ENCODE measurements at places on chromosomes 1 and 21.

DNA sequence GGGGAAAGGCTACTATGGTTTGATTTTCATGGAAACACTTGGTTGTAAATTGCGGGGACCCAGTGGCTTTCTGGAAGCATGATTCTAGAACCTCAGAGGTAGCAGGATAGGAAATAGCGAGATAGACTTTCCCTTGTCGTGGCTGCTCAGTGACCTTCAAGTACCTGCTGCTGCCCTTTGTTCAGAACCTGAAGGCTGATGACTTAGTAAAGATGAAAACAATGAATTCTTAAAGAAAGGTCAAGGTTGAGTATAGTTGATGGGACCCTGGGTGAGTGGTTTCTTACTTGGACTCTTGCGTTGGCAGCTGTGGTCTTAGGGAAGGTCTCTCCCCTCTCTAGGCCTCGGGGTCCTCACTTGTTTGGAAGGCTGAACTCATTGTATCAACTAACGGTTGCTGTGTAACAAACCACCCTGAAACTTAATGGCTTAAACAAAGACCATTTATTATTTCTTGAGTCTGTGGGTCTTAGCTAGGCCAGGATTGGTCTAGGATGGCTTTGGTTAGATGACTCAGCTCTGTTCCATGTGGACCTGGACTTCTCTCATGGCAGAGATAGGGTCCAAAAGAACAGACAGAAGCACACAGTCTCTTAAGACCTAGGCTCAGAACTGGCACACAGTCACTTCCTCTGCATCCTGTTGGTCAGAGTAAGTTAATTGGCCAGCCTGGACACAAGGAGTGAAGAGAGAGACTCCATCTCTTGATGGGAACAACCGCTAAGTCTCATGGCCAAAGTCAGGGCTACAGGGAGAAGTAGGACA, 89.2 kb upstream of the SELENON start:
- DNase-seq = no peak

DNA sequence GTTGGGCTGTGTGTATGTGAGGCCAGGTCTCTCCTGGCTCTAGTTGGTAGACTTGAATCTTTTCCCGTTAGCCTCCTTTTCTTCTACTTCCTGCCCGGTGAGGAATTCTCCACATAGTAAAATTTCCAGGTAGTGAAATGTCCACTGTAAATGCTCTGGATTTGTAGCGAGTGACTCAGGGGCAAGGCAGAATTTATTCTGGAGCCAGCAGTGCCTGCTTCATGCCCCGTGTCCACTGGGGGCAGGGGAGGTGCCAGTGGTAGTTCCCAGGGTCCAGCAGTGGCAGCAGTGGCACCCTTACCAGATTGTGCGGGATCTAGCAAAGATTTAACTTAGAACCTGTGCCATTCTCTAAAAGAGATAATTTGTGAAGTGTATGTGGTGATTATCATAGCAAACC, 74.5 kb upstream of the USP24 start:
- DNase-seq = no peak

DNA sequence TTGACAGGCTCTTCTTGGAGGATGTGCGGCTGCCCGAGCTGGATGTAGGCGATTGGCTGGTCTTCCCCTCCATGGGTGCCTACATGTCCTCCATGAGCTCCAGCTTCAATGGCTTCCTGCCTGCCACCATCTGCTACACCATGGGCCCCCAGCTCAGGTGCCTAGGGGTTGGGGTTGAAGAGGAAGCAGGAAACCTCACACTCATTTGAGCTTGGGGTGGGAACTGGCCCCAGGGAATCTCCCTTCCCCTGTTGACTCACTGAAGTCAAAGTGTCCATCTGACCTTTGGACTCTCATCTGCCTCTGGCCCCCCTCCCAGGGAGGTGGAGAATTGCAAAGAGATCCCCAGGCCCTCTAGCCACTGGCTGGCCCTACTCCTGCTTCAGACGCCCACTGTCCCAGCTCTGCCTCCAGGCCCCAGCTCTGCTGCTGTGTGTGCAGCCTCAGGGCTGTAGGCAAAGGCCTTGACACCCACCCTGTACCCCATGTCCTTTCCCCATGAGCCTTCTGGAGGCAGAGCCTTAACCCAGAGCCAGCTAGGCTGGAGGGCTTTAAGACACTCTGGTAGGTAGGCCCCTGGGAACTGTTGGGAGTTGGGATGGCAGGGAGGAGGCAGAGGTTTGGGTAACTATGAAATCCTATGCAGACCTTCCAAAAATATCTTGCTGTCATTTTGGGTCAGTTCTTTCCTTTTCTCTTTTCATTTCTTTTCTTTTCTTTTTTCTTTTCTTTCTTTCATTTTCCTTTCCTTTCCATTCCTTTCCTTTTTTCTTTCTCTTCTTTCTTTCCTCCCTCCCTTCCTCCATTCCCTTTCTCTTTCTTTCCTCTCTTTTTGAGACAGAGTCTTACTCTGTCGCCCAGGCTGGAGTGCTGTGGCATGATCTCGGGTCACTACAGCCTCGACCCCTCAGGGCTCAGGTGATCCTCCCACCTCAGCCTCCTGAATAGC, 66.9 kb upstream of the TINAGL1 start:
- peak; percentile 82 for DNase-seq

DNA sequence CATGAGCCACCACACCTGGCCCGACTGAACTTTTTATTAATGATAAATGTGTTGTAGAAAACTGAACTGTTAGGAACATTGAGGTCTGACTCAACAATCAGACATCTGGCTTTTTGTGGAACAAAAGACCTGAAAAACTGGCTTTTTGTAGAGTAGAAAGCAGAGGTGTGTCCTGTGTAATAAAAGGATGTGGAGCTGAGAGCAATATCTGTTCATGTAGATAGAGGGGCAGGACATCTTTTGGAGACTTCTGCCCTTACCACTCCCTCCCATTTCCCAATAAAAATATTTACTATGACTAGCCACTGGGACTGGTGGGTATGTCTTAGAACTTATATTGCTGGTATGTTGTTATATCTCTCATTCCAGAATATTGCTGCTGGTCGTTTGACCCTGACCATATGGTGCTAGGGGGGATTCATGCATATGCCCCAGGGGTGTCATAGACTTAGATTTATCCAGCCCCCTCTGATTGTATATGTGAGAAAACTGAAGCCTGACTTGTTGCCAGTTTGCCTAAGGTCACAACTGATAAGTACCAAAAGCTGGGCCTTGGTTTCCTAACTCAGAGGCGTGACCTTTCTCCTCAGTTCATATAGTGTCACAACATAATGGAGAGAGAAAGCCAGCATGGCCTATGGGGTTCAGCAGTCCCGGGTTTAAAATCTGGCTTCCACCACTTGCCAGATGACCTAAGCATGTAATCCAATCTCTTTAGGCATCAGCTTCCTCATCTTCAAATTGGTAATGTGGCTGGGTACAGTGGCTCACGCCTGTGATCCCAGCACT, 33.5 kb upstream of the PIGV start:
- no peak for DNase-seq

GRCh38 chr1:89190017-89190416, 8.7 kb downstream of the GBP4 start:
- DNase-seq = no peak

GRCh38 chr1:12127206-12127810, 39.5 kb upstream of the TNFRSF1B start:
- DNase-seq = no peak

DNA sequence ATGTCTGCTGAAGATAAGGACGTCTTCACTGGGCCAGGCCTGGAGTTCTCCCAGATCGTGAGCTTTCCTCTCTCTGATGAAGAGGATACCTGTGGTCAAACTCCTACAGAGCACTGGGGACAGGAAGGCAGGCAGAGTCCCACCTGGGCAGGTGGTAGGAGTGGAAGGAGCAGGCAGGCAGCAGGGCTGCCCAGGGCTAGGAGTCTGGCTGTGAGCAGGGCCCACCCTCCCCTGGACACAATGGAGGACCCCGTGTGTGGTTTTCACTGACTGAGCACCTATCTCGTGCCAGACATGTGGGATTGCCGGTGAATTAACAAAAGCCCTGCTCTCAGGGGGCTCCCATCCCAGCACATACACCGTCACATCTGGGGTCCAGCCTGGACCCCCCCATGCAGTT, 4.9 kb upstream of the SAMD11 start:
- no peak for DNase-seq

DNA sequence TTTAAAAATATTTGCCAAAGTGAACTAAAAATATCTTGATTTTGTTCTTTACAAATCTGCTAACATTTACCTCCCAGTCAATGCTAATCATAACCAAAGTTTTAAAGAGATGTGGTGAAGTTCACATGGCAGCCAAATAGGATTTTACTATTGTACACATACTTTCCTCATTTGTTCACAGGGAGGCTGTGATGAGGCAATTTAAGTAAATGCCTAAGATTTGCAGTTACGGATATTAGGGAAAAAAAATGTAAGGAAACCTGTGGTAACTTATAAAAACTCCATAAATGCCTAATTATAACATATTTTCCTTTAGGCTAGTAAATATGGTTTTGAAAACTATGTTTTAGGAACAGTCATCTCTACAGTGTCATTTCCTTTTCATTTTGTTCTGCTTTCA, 32.4 kb downstream of the RGS5 start:
- DNase-seq = no peak

DNA sequence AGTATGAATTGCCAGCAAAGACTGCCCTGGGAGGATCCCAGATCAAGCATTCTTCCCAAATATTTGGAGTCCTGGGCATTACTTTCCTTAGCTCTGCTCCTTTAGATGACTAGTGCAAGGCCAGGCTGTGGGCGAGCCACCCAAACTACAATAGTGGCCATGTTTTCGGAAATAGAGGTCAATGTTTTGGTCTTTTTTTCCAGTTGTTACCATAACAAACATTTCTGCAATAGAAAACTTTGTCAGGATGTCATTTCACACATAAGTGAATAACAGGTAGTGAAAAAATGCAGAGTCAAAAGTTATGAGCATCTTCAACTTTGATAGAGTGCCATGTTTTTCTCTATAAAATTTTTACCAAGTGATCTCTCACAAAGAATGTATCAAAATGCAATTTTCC, 25.2 kb upstream of the OR10J4 start:
- no peak for DNase-seq

- DNase-seq = no peak
Measured at GRCh38 chr1:21117159-21117558, 59.5 kb downstream of the EIF4G3 start.

DNA sequence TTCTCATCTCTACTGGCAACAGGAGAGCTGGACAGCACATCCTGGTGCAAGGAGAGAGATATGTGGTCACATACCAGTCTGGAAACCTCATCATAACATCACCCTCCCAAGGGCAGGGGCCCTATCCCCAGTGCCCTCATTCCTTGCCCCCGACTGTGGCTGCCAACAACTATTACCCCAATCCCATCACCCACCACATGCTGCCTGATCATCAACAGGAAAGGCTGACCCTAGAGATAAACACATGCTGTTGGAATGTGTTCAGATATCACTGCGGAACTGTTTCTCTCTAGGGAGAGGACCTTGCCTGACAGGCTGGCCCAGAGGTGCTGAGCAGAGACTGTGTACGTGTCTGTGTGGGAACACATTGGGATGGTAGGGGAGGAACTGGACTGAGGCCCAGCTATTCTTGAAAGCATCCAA, 4.5 kb upstream of the INKA2 start:
- no peak for DNase-seq

DNA sequence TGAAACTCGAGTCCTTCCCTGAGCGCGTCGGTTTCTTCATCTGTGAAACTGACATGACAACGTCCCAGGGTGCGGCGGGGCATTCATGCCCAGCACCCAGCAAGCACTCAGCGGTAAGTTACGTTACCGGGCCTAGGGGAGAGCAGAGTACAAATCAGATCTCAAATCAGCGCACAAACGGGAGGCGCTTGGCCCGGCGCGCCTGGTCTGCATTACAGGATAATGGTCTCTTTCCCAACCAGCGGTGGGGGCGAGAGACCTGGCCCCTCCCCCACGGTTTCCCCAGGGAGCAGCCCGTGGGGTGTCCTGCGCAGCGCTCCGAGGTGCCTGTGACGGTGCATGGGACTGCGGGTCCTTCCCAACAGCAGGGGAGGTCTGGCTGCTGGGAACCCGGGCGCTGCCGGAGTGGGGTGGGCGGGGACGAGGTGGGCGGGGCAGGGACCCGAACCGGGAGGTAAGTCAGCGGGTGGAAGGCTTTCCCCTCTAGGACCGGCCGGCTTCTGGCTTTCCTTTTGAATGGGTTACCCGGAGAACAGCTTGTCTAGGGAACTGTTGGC, 1.0 kb downstream of the TMEM51 start:
- no peak for DNase-seq

GRCh38 chr1:25066256-25066655, 136.2 kb upstream of the RUNX3 start:
- DNase-seq = no peak

- peak; percentile 40 for DNase-seq
Measured at GRCh38 chr1:29960876-29961275, 724.6 kb downstream of the PTPRU start.

DNA sequence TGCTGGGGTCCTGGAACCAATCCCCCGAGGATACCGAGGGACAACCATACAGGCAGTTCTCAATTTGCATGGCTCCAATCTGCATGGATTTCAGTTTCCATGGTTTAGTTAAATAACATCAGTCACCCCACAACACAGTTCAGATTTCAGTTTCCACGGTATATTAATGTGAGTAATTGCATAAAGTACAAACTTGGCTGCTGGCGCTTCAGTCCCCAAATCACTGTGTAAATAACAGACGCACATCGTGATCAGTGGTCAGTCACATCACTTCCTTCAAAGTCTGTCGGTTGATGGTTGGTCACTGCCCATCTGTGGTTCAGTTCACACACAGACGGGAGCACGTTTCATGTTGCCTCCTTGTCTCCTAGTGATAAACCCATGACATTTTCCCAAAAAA, 66.4 kb upstream of the LPGAT1 start:
- DNase-seq = no peak

GRCh38 chr1:107538502-107538901, 397.7 kb downstream of the NTNG1 start:
- DNase-seq = no peak

- no peak for DNase-seq
Measured at GRCh38 chr1:35762141-35762540, 7.6 kb downstream of the CLSPN start.

DNA sequence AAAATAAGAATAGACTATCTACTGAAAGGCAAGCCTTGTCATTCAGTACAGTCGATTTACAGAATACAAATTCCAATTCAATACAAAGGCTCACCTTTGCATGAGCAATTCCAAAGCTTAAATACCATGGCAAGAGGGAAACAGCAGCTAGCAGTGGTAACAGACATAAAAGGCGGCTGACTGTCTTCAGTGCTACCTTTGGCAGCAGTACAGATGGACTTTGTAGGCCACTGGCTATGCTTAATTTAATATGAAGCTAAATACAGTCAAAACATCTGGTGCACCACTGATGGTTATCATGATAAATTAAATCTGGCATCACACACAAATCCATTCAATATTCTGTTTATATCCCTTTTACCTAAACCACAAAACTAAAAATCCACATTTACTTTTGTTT, 62.4 kb downstream of the RERE start:
- no peak for DNase-seq

Data from left lobe of liver (tissue), 2 donors.